NCI-H526 (cell line): ENCODE measurements at places on chromosomes 7 and 10.

GRCh38 chr10:6297951-6298381 lies 95.2 kb downstream of the PFKFB3 start:
- no peak for DNase-seq

DNA sequence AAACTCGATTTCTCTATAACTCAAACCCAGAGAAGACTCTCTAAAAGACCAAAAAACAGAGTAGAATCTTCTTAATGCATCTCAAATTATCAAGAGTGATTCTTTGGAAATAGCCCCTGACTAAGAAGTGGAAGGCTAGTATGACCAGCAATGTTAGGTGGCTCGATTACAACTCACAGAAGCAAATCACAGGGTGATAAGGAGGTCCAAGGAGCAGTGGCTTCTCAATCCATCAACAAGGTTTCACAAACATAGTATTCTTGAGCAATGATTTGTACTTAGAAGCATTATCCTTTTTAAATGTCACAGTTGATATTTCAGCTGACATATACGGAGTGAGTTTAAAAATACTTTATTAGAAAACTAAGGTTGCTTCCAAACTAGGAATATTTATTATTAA lies 127.7 kb downstream of the CNOT4 start:
- DNase-seq = no peak

DNA sequence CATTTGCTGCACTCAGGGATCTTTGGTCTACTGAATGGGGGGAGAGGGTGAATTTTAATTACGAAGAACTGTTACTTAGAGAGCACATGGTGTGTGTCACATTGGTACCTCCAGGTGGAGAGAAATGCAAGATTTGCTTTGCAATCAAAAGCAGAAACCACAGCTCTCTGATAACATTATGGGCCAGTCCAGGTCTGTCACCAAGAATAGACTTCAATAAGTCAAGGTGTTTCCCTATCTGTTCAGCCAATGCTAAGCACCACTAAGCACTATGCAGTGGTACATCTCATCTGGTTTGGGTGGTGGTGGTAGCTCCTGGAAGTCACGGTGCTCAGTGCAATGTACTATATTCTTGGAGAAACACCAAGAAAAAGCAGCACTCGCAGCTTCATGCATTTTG lies 119.6 kb upstream of the AFAP1L2 start:
- DNase-seq = no peak

DNA sequence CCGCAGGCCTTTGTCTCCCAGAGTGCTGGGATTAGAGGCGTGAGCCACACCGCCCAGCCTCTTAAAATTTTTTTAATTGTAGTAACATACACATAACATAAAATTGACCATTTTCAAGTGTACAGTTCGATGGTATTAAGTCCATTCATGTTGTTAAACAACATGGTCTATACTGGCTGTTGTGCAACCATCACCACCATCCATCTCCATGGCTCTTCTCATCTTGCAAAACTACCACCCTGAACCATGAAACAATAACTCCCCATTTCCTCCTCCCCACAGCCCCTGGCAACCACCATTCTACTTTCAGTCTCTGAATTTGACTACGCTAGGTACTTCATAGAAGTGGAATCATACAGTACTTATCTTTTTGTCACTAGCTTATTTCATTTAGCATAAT lies 7.9 kb upstream of the ZFYVE27 start:
- DNase-seq = no peak

DNA sequence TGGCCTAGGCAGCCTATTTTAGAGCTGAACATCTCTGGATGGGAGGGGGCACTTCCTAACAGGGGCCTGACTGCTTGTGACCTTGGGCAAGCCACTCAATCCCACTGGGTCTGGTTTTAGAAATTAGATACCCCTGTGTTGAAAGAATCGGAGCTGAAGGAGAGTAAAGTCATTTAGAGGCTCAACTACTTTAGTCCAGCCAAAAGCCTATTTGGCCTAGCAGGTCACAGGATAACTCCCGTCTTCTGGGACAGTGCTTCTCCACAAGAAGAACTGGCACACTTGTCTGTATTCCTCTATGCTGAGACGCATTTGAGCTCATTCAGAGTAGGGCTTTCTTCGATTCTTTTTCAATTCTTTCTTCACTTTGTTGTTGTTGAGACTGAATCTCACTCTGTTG lies 224.2 kb downstream of the CHCHD3 start:
- no peak for DNase-seq

DNA sequence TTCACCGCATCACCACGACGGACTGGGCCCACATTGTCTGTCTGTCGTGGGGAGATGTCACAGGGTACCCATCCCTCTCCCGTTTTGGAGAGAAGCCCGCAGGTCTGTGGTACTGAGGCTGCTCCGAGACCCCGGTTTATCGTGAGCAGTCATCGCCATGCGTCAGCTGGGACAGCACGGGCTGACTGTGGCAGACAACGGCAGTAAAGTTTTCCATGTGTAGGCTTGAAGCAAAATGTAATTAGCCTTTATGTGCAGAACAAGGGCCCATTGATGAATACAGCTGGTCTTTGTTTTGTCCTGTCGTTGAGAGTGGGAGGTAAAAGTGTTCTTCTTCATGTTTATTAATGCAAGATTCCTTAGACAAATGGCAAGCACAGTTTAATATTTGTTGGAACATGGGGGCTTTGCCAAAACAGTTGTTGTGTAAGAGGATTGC lies 167.4 kb upstream of the SH2B2 start:
- peak; percentile 88 for DNase-seq

- DNase-seq = no peak
These were observed 107.7 kb upstream of the PCLO start for GRCh38 chr7:83270407-83270806.
